NCI-H524 (cell line): ENCODE measurements at places on chromosomes 7 and 10.

DNA sequence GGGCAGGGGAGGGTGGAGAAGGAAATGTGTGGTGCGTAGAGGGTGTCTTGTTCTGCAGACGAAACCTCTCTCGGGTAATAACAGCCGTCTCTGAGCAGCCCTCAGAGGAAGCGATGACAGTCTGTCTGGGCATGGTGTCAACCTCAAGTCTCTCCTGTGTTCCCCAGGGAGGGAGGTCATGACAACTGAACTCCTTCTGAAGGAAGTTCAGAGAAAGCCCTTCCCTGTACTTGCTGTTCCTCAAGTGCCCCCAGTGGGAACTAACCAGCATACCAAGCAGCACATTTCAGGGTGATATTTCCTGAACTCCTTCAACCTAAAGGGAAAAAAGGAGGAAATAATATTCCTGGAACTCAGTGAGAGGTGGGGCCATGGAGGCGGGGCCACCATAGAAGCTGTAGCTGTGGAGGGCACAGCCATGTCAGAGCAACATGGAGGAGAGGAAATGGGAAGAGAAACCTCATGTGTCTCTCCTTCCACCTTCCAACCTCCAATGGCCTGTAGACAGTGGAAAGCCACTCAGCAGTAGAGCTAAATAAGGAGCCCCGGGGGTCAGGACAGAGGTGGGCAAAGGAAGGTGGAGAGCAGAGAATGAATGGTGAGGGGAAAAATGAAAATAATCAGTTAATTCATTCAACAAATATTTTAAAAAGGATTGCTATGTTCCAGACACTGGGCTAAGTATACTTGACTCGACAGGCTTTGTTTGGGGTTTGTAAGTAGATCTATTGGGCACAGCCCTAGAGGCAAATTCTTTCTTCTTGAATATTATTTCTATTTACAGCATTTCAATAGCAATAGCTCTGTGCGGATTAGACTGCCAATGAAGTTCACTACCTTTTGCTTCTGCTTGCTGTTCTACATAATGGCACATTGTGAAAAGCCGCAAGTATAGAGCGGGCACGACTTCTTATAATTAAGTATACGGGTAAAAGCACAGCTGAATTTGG lies 61.0 kb upstream of the AOAH start:
- no peak for DNase-seq

- no peak for DNase-seq
Observed at GRCh38 chr10:104680467-104681401, 39.6 kb downstream of the SORCS3 start.

GRCh38 chr7:143047326-143047725 lies 4.8 kb upstream of the OR6V1 start:
- DNase-seq, result no peak

GRCh38 chr7:69882269-69882668 lies 284.0 kb downstream of the AUTS2 start:
- no peak for DNase-seq

DNA sequence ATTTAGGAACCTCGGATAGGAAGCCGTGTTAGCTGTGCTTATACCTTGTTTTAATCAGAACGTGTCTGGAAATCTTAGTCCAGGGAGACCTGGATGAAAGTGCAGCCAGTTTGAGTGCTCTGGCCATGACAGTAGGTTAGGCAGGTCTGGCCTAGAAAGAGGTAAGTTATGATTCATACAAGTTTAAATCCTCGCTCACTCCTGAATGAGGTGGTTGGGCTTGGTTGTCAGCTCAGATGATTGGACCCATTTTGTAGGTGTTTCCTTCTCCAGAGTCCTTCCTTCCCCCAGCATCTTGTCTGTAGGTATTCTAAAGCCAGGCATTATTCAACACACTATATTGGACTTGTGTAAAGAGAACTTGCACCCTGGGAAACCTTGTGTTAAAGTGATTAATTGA lies 561.9 kb upstream of the GALNT17 start:
- DNase-seq, result no peak
